Spinal cord (tissue), 10 donors: ENCODE measurements at places on chromosomes 1 and 21. TPM values are rescaled to one million over a fixed set of nuclear protein-coding genes. Genes with fewer than 3 reads are reported as not detected.

DNA sequence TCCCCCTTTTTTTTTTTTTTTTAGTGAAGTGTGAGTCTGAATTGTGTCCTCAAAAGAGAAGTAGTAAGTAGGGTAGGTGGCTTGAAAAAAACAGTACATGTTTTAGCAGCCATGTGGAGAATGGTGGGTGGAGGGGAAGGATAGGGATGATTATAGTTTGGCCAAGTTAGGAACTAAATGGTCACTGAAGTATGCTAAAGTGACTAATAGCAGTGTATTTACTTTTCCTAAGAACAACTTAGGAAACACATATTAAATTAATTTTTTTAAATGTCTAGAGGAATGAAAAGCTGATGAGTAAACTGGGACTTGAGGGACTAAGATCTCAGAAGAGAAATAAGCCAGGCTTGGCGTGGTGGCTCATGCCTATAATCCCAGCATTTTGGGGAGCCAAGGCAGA, 55.5 kb downstream of the PLA2G4A start:
- no peak overlapping the region for H3K4me3 ChIP-seq
- no peaks in the 10 kb centered on the region for H3K4me1 ChIP-seq
- no peak for DNase-seq
- no peak overlapping the region for H3K27ac ChIP-seq
- H3K36me3 ChIP-seq, result no peaks in the 10 kb centered on the region

- H3K27ac ChIP-seq, result no peak overlapping the region
- DNase-seq, result no peak
- H3K4me1 ChIP-seq, result no peaks in the 10 kb centered on the region
- no peaks in the 10 kb centered on the region for H3K36me3 ChIP-seq
- no peak overlapping the region for H3K4me3 ChIP-seq
These were observed 48.8 kb downstream of the ZFYVE9 start for GRCh38 chr1:52190500-52191252.

DNA sequence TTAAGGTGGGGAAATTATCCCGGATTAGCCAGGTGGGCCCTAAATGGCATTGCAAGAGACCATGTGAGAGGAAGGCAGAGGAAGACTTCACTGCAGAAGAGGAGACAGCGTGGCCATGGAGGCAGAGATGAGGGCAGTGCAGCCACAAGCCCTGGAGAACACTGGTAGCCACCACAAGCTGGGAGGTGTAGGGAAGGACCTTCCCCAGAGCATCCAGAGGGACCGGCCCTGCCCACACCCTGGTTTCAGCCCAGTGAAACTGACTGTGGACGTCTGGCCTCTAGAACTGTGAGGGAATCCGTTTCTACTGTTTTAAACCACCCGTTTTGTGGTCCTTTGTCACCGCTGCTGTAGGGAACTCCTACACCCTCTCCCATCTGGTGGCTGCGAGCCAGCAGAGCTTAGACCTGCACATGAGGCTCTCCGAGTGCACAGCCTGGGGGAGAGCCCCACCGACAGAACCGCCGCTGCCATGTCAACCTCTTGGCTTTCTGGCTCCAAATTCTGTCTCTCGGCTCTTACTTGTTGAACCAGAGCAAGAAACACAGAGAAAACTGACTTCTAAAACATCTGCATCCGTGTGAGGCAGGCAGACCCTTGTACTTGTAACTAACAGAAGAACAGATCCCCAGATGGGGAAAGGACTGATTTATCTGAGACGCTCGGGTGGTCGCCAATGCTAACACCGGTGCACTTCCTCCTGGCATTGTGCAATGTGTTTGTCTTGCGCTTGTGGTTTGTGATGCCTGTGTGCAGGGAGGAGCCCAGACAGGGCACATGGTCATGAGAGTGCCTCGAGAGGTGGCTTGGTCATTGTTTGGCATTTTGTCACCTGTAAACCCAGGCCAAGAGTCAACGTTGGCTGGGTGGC, 90.8 kb upstream of the TMPRSS2 start:
- peaks cover 12% of the 10 kb centered on the region for H3K4me1 ChIP-seq
- H3K36me3 ChIP-seq, result no peaks in the 10 kb centered on the region
- H3K27me3 ChIP-seq, result no peaks in the 10 kb centered on the region
- no peak for DNase-seq

- H3K27ac ChIP-seq, result peak within 1 kb of the TSS; percentile 77
- H3K4me1 ChIP-seq, result peaks cover 6% of the 10 kb centered on the region
- peak; percentile 89 for DNase-seq
- peak within 1 kb of the TSS; percentile 64 for H3K4me3 ChIP-seq
- no peaks in the 10 kb centered on the region for H3K36me3 ChIP-seq
These were observed at the start of gene ZBTB8A for GRCh38 chr1:32538887-32539583. Gene ZBTB8A, plus strand, starts transcription at chr1:32539427. Its CDS starts 53,505 bp downstream, at chr1:32592932.

PRR9 gene
- total RNA-seq, result not detected

FAM177B gene
- total RNA-seq, result 0.40 TPM

L1TD1 gene
- total RNA-seq, result 2.5 TPM

ST6GALNAC5 gene
- 11.0 TPM for total RNA-seq

VAV3 gene
- 13.6 TPM for total RNA-seq

C8A gene
- total RNA-seq, result not detected

PLA2G2C gene
- total RNA-seq, result not detected

WNT3A gene
- not detected for total RNA-seq
